ENCODE measurements at places on chromosomes 2 and 18. TPM values are rescaled to one million over a fixed set of nuclear protein-coding genes. Genes with fewer than 3 reads are reported as not detected.

DNA sequence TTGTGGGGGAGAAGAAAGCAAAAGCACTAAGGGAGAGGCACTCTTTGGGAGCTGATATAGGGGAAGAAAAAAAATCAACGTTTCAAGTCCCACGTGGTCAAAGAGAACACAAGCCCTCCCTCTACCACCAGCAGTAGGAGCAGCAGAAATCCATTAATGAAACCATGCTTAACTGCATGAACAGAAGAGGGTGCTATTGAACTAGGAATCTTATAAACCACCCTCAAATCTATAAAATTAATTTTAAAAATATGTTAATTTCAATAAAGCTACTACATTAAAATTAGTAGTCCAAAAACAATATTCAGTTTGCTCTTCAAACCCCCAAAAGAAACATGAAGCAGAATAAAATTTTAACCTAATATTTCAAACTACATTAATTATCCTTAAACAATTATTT is 147.8 kb downstream of the TMEM18 start:
- peak; percentile 9 for DNase-seq

- DNase-seq, result no peak
These were observed 77.8 kb downstream of the GALNT14 start for GRCh38 chr2:31060397-31060796.

GRCh38 chr2:84115173-84115857 is 343.8 kb downstream of the SUCLG1 start:
- no peak for DNase-seq

GRCh38 chr2:8679827-8680731 is 1.8 kb upstream of the ID2 start:
- peak; percentile 55 for DNase-seq

DNA sequence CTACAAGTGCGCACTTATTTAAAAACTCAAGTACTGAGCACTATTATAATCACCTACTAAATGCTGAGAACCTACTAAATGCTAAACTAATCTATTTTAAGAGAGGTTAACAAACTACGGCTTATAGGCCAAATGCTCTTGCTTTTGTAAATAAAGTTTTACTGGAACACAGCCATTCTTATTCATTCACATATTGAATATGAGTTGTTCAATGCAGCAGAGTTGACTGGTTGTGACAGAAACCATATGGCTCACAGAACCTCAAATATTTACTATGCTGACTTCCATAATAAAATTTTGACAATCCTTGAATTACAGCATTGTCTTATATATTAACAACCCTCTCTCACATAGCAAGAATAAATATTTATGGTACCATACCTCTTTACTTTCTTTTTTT is 103.2 kb downstream of the ZNF521 start:
- no peak for DNase-seq

- no peak for DNase-seq
These were observed 127.0 kb downstream of the FAM168B start for GRCh38 chr2:130966149-130966774.

GRCh38 chr2:174985614-174986013 is 19.6 kb downstream of the CHN1 start:
- DNase-seq, result peak; percentile 20

- no peak for DNase-seq
These were observed 281.1 kb upstream of the POU3F3 start for GRCh38 chr2:104572834-104573233.

TUBA4B gene
- not detected for total RNA-seq

CYP27C1 gene
- total RNA-seq, result 0.96 TPM

MAP3K19 gene
- not detected for total RNA-seq

NPPC gene
- total RNA-seq, result not detected
